Central memory CD4-positive, alpha-beta T cell (primary cell): ENCODE measurements at places on chromosomes 2 and 18.

GRCh38 chr2:12173271-12173942 is 427.0 kb downstream of the LPIN1 start:
- DNase-seq, result no peak

- no peak for DNase-seq
Measured at GRCh38 chr2:154706660-154707059, 8.2 kb downstream of the KCNJ3 start.

DNA sequence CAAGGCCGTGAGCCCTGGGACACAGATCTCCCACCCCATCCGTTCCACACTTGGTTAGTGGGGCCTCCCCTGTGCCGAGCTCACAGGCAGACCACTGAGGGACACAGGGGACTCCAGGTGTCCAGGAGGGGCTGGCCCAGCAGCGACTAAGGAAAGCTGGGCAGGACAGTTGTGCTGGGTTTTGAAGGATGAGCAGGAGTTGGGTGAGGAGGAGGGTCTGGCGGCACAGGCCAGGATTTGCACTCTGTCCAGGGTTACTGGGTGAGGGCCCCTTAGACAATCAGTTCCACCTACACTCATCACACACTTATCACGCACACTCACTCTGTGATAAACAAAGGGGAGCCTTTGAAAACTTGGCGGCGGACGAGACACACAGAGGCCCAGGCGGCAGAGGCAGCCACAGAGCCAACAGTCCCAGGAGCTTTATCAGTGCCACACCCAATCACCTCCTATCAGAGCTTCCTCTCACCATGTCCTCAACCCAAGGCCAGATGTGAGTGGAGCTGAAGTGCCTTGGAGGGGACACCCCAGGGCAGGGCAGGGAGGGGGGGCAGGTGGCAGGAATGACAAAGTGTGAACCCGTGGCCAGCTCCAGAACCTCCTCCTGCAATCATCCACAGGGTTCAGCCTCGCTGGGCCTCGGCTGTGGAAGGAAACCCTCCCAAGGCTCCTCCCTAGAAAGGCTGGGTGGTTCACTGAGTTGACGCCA is 26.6 kb downstream of the BIN1 start:
- peak; percentile 47 for DNase-seq

DNA sequence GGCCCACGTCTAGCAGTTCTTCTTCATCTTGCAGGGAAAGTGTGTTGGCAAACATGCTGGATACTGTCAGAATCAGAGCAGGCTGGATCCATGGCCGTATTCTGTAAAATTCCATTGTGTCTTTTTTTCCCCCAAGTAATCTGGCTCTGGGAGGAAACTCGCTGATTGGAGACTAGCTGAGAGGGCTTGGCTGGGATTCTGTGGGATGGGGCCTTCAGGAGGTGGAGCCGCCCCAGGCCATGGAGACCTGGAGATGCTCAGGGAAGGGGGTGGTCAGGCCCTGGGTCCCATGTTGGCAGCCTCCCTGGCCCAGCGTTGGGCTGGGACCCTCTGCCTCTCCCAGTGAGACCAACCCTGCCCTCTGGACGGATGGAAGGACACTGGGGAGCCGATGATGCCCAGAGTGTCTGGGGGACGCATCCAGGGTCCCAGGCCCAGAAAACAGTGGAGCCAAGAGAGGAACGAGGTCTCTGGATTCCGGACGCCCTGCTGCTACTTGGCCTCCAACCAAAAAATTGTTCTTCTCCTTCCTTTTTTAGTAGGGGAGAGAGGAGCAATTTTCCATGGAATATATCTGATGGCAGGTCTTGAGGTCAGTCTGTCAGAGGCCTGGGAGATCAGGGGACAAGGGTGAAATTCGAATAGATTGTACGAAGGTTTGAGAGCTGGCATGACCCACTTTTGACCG is 114.5 kb downstream of the AGAP1 start:
- DNase-seq, result no peak
